CD4-positive, alpha-beta T cell treated with Interferon gamma for 1 hour (primary cell): ENCODE measurements at places on chromosomes 5 and 9.

- DNase-seq: no peak
Observed at GRCh38 chr5:137289856-137290255, 209.3 kb downstream of the SPOCK1 start.

- no peak for DNase-seq
Observed at GRCh38 chr9:6383551-6384225, 29.3 kb upstream of the UHRF2 start.

- DNase-seq: no peak
Observed at GRCh38 chr5:79962575-79963222, 28.4 kb downstream of the MTX3 start.

- DNase-seq: no peak
Observed at GRCh38 chr9:117151716-117152115, 263.1 kb downstream of the ASTN2 start.

GRCh38 chr5:158718738-158719505, 380.8 kb downstream of the EBF1 start:
- no peak for DNase-seq

GRCh38 chr5:66828046-66828547, 231.9 kb downstream of the MAST4 start:
- no peak for DNase-seq

DNA sequence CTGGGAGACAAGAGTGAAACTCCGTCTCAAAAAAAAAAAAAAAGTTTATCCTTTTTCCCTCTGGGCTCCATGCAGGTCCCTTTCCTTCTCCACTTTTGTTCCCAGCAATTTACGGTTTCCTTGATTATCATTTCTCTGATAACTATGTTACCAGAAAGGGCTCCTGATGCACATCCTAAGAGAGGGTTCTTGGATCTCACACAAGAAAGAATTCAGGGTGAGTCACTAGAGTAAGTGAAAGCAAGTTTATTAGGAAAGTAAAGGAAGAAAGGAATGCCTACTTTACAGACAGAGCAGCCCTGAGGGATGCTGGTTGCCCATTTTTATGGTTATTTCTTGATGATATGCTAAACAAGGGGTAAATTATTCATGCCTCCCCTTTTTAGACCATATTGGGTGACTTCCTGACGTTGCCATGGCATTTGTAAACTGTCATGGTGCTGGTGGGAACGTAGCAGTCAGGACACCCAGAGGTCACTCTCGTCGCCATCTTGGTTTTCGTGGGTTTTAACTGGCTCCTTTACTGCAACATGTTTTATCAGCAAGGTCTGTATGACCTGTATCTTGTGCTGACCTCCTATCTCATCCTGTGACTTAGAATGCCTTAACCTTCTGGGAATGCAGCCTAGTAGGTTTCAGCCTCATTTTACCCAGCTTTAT, 13.5 kb upstream of the MELK start:
- no peak for DNase-seq

DNA sequence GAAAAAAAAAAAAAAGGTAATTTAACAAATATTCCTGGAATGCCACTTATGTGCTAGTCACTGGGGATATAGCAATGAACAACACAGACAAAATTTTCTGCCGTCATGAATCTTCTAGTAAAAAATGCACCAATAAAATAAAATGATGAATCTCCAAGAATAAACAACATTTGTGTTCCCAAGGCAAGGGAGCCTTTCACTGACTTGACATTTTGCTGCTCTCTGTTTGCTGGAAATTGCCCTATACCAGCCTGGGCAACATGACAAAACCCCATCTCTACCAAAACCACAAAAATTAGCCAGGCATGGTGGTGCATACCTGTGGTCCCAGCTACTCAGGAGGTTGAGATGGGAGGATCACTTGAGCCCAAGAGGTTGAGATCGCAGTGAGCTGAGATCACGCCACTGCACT, 64.5 kb upstream of the ERBIN start:
- DNase-seq: no peak

DNA sequence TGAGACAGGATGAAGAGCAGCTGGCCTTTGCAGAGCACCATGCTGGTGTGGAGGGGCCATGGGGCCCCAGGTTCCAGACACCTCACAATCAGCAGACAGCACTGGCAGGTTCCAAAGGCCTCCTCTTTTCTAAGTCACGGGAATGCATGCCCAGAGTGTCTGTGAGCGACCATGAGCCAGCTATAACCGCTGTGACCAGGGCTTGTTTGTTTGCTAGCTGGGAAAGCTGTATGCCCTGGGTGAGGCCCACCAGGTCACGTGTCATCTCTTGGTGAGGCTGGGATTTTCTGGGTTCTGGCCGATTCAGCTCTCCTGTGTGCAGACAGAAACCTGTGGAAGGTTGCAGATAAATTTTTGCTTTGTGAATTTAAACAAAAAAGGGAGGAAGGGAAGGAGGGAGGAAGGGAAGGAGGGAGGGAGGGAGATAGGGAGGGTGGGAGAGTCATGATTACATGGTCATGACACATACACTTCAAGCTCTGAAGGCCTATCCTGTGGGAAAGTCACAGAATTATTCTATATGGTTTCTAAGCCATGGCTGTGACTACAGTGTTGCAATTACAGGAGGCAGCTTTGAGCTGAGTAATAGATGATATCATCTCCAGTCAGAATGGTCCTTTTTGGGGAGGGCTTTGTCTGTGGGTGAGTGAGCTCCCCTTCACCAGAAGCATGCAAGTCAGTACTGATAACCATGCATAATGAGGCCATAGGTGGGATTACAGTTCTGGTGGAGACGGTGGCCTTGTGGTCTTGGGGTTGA, 37.2 kb downstream of the PAPPA start:
- no peak for DNase-seq

DNA sequence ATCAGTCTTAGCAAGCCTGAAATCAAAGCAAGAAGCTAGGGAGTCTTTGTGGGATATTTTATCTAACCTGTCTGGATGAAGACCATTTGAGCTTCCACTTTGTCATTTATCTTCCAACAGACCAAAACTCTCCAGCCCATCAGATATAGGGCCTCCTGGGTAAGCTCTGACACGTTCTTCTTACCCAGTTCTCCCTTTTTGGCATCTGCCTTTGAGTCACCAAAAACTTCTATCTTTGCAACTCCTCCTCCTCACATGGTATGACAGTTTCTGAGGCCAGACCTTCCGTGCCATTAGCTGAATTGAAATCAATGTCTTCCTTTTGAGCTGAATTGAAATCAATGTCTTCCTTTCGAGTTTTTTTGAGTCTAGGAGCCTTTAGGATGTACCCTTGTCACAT, 156.6 kb upstream of the SPRY4 start:
- no peak for DNase-seq

GRCh38 chr5:22728610-22729009, 124.5 kb downstream of the CDH12 start:
- no peak for DNase-seq

DNA sequence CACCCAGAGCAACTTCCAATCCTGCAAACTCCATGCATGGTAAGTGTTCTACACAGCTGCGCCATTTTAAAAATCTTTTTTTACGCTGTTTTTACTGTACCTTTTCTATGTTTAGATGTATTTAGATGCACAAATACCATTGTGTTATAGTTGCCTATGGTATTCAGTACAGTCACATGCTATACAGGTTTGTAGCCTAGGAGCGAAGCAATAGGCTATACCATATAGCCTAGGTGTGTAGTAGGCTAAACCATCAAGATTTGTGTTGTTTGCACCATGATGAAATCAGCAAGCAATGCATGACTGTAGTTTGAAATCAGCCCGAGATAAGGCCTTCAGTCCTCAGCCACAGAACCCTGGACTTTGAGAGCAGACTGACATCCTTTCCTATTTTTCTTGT, 101.2 kb downstream of the LIX1 start:
- DNase-seq: no peak

DNA sequence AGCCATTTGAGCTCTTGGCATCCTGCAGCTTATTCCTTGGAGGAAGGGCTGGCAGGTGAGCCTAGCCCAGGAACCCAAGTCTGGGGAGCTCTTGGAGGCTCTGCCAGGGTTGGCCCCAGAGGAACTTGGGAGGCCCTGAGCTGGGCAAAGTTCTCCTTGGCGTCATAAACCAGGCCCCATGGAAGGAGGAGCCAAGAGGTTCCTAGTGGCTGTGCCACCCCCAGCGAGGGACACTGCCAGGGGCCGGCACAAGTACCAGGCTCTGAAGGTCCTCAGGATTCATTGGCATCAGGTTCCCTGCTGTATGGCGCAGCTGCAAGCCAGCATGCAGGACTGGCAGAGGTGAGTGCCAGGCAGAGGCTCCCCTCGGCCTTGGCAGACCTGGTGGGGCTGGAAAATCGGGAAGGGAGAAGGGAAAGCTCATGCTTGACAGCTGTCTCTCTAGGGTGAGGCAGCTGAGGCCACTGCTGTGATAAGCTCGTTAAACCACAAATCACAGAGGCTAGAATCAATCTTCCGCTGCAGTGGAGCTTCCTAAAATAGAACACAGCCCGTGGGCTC, 54.6 kb upstream of the SYNPO start:
- no peak for DNase-seq

GRCh38 chr9:28848671-28849070, 1275.4 kb upstream of the C9orf72 start:
- no peak for DNase-seq

- DNase-seq: no peak
Observed at GRCh38 chr9:33315371-33315770, 25.1 kb downstream of the NFX1 start.

DNA sequence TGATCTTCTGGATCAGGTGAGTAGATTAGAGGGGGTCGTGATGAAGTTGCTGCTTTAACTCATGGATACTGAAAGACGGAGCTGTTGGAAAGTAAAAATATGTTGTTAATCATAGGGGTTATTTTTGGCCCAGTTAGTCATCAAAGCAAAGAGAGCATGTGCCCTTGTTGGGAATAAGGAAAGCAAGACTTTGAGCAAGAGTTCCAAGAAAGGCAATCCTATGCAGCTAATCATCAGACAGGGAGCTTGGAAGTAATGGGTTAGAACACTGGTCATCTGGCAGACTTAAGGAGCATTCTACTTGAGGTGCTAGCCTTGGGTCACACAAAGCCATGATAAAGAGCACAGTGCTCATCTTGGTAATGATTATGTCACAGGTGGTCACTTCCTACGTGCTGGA, 18.3 kb downstream of the ASPN start:
- no peak for DNase-seq

- no peak for DNase-seq
Observed at GRCh38 chr9:124448019-124448418, 2.2 kb upstream of the ADGRD2 start.

DNA sequence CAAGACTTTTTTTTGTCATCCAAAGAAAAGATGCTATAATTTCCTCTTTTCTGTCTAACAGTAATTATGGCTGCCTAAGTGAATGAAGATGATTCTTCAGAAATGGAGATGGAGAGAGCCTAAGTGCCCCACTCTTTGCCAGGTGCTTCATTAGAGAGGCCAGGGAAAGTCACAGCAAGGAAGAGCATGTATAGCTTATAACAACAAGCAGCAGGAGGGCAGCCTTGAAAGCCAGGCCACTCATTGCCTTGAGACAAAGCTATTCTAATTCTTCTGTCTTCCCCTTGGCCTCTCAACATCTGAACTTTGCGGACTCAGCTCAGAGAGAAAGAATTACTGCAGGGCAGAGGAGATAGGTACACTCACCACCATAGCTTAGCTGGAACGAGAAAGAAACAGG, 112.0 kb upstream of the ZNF366 start:
- no peak for DNase-seq

DNA sequence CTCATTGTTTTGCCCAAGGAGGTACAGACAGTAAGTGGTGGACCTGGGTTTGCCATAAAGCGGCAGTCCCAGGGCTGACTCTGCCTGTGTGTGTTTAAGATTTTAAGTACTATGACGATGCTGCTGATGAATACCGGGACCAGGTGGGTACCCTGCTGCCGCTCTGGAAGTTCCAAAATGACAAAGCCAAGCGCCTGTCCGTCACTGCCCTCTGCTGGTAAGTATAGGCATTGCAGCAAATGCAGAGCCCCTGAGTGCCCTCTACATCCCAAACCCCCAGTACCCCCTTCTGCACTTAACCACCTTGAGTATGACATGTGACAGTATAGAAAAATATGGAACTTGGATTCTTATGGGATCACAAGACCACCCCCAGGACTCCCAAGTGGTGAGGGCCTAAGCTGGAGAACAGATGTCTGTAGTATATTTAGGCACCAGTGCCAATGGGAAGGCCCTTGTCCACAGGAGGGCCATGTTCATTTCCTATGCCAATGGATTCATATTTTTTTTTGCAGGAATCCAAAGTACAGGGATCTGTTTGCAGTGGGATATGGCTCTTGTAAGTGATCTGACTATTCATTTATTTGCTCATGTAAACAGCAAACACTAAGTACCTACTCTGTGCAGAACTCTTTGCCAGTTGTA, 22.0 kb downstream of the ENHO start:
- peak; percentile 49 for DNase-seq

GRCh38 chr9:85534340-85534739, 207.4 kb downstream of the AGTPBP1 start:
- DNase-seq: peak; percentile 19

DNA sequence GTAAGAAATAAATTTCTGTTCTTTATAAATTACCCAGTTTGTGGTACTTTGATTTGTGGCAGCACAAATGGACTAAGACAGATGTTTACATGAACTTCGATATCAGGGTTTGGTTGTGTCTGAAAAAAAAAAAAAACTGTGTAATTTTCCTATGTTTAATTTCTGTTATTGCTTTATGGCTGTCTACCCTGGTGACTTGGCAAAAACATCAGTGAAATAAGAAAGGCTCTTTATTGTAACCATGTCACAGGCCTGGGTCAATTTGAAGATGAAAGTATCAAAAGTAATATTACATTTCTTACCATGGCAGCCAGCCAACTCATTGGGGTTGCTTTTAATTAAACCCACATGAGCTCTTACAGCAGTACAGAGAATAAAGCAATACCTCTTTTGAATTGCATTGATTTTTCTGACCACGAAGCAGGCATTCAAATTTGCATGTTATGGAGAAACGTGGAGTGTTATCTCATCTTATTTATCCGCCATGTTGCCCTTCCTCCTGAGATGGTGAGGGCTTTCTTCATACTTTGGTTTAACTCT, 20.6 kb upstream of the SV2C start:
- no peak for DNase-seq

DNA sequence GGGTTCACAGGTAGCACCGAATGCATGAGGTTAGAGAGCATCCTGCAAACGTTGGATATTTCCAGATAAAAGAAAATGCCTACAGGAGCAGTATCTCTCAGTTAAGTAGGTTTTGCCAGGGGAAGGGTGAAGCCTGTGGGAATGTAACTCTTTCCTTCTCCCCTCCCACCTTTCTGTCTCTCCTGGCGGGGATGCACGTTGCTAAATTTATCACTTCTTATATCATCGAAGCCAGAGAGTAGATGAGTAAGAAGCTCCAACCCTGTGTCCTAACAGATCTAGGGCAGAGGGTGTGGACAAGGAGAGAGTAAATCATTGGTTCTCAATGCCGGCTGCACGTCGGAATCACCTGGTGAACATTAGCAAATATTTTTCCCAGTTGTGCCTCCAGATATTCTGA, 457.5 kb downstream of the ENC1 start:
- DNase-seq: no peak
